OCI-LY7 (cell line): ENCODE measurements at places on chromosomes 5 and 9. TPM values are rescaled to one million over a fixed set of nuclear protein-coding genes. Genes with fewer than 3 reads are reported as not detected.

GRCh38 chr9:15295761-15296405 lies 11.1 kb downstream of the TTC39B start:
- no peak for DNase-seq

GRCh38 chr5:149938279-149938678 lies 6.3 kb downstream of the PDE6A start:
- no peak for DNase-seq

- no peak for DNase-seq
Observed at GRCh38 chr9:20199111-20199510, 410.3 kb upstream of the SLC24A2 start.

TNFSF8 gene
- 50.3 and 53.1 TPM in 2 replicates for total RNA-seq

DNA sequence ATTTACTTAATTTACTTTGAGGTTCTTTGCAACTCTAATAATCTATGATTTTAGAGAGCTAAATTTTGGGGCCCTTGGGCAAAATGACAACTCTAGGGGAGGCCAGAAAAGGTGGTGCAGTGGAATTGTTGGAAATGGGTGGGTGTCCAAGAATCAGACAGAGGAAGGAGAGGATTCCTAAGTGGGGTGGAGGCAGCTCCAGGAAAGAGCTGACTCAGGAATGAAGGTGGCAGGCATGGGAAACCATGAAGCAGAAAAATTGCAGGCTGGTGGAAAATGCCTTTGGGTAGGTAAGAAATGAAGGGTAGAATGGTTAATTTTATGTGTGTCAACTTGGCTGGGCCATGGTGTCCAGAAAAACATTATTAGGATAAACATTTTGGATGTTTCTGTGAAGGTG lies 248.5 kb upstream of the TUT7 start:
- DNase-seq: no peak
